ENCODE measurements at places on chromosomes 5 and 9. TPM values are rescaled to one million over a fixed set of nuclear protein-coding genes. Genes with fewer than 3 reads are reported as not detected.

Gene CATSPER3
- total RNA-seq: 0.40 TPM

Gene DND1
- total RNA-seq: 0.75 TPM

Gene PDE6A
- total RNA-seq: not detected

Gene BDP1
- 18.4 TPM for total RNA-seq

Gene PDGFRB
- 0.66 TPM for total RNA-seq

Gene OR1Q1
- not detected for total RNA-seq

Gene QRFP
- not detected for total RNA-seq

Gene OR13C4
- total RNA-seq: not detected

Gene DNAH5
- 3.5 TPM for total RNA-seq

Gene INVS
- total RNA-seq: 8.9 TPM

Gene FAM53C
- 26.6 TPM for total RNA-seq

GRCh38 chr5:98085593-98085992 lies 687.9 kb upstream of the RGMB start:
- no peak for DNase-seq

GRCh38 chr5:36422952-36423351 lies 121.2 kb upstream of the RANBP3L start:
- DNase-seq: peak; percentile 87

GRCh38 chr5:56622141-56622540 lies 193.2 kb upstream of the MAP3K1 start:
- DNase-seq: no peak

GRCh38 chr5:125554355-125554754 lies 807.9 kb upstream of the ZNF608 start:
- DNase-seq: no peak

- no peak for DNase-seq
These were observed 89.1 kb upstream of the PPP2R2B start for GRCh38 chr5:146967646-146968045.

- DNase-seq: peak; percentile 69
These were observed 15.8 kb downstream of the NDST1 start for GRCh38 chr5:150523472-150524350.

DNA sequence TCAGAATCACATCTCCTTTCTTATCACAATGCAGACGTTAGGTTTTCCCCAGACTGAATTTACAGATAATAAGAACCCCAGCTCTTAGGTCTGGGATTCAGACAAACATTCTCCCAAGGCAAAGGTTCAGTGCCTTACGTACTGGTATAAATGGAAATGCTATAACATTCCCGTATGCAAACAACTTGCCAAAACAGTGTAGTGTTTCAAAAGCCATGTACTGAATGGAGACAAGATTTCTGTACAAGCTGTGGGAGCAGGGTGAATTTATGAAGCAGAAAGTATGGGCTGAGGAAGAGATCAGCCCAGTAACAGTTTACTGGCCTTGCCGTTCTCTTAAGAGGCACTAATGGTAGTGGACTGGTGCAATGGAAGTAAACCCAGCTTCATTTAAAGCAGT lies 225.5 kb upstream of the ZNF462 start:
- DNase-seq: no peak

GRCh38 chr5:152221721-152222629 lies 183.1 kb downstream of the NMUR2 start:
- DNase-seq: peak; percentile 28

- no peak for DNase-seq
These were observed 14.3 kb upstream of the GPX3 start for GRCh38 chr5:151005950-151006576.

DNA sequence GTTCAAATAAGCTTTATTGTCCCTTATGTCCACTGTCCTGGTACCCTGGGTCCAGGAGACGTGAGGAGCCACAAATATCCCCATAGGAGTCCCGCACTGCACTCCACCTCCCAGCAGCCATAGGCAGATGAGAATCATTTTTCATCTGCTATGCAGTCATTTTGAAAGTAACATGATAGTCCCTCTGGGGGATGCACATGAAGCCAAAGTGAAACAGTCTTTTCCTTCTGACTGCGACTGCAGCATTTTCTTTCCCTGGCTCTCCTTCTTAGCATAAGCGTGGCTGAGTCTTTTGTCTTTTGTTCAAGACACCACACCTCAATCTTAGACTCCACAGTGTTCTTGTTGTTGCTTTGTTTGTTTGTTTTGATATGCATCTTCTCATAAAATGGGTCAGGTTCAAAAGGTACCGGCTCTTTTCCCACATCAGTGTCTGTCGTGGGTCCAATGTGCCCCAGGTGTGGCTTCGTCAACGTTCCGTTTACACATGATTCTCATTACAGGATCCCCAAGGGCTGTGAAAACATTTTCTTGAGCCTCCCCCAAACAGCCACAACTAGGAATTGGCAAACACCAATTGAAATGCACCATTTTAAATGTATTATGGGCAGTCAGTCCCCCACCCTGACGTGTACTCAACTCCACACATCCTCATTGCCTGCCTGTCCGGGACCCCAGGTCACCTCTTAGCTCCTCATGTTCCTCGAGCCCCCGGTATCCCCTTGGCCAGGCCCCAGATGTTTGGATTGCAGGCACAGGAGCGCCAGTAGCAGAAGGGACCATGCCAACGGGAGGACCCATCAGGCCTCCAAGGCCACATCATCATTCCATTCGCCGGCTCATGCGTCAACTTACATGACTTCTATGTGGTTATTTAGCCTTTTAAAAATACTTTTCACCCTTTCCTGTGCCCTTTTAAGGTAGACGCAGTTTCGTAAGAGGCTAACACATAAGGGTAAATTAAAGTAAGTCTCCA lies 237.8 kb upstream of the DAPK1 start:
- DNase-seq: no peak

DNA sequence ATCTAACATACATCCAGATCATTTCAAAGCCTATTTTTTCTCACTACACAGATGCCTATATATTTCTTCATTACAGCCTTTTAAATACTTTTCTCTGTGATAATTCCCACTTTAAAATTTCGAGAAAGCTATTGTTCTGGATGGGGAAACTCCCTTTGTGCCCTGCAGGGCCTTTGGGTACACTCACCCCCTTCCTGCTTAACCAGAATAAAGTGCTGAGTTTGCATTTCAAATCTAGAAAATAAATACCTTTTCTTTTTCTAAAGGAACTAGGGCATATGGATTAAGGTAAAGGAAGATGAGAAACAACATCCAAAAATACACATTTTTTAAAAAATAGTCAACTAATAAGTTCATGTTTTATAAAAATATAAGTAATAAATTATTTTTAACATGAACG lies 323.9 kb downstream of the ADGRV1 start:
- DNase-seq: no peak

- DNase-seq: no peak
These were observed 141.1 kb downstream of the FBXO4 start for GRCh38 chr5:42066131-42066530.

DNA sequence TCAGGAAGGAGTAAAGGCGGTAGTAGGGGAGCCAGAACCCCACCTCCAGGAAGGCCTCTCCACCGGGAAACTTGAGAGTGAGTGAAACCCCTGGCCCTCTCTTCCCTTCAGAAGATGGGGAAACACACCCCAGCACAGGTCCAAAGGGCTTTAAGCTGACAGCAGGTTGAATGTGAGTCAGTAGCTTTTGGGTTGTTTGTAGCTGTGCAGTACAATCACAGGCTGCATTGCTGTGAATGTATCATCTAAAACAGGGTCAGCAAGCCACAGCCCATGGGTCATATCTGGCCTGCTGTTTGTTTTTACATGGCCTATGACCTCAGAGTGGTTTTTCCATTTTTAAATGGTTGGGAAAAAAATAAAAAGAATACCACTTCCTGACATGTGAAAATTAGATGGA lies 10.0 kb downstream of the OTULINL start:
- DNase-seq: peak; percentile 41

DNA sequence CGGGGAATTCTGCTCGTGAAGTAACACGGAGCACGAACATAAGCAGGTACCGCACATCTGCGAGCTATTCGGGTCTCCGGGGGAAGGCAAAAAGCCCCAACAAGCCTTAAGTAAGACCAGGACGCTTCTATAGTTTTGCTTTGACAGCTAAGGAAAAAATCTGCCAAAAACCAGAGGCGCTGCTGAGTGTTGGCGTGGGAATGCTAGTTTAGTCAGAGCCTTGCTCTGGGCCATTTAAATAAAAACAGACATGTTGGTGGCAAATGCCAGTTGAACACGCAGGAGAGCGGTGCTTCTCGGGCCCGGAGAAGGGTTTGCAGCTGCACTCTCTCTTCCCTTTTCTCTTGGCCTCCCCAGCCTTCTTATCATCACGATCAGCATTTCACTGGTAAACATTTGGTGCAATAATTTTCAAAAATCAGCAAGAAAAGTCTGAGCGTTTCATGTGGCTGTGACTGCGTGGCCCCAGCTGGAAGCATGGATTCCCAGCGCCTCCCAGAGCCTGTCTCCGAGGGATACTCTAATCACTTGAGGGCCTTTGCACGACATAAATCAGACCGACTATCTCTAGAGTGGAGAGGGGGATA lies 6.4 kb upstream of the NOTCH1 start:
- DNase-seq: peak; percentile 13

DNA sequence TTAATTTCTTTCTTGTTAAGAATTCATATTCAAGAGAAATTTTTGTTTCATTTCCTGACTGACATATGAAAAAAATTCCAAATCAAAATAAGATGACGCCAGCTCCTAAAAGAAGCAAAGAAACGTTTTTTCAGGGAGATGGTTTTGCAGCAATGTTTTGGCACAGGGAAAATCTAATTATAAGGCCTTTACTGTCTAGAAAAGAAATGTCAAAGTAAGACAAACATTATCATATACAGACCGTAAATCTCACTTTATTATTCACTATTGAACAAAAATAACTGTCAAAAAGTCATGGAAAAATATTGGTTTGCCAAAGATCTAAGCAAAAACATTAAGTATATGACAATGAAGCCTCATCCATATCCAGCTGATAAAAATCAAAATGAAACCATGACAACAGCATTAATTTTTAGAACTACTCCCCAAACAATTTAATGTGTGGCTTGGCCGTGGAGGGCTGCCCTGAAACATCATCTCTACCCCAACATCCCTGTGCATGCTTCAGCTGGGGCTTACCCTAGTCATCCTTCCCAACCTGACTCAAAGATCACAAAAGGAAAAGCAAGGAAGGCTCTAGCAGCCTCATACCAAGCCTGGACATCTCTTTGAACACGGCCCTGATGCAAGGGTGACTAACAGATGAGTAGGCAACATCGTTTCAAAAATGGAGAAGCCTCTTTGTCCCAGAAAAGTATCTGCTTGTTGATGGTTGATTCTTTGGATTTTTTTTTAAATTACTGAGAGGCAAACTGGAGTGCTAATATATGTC lies 95.6 kb downstream of the ARSB start:
- DNase-seq: peak; percentile 56

DNA sequence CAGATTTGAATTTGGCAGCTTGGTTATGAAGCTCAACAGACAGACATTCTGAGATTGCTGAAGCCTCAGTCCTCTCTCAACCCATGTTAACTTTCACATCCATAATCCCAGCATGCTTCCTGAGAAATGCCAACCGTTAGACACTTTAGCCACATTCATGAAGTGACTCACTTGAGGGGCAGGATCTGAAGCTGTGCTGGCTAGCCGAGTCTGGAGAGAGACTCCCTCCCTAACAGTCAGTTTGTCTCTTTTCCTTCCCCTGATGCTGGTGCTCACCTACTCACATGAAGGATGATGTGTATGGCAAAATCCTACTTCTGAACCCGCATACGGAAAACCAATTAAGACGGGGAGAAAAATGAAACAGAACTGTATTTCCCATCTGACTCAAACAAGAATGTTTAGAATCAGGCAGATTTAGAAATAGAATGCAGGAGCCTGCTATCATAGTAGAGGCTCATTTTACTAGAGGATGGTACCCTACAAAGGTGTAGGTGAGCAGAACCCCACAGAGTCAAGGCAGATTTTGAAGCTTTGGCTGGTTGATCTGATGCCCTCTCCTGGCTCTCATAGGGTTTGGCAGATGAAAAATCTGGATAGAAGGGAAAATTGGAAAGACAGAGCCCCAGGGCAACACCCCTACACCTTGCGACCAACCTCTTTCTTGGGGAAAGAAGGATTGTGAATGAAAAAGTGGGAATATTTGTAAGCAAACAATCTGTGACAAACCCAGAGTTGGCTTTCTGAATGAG lies 150.9 kb upstream of the LHFPL2 start:
- DNase-seq: peak; percentile 10

- peak; percentile 87 for DNase-seq
These were observed 128.0 kb downstream of the RASEF start for GRCh38 chr9:82934949-82935348.

- no peak for DNase-seq
These were observed 94.2 kb downstream of the TLE4 start for GRCh38 chr9:79665931-79666330.

- DNase-seq: no peak
These were observed 48.7 kb upstream of the PHYKPL start for GRCh38 chr5:178281331-178281730.

DNA sequence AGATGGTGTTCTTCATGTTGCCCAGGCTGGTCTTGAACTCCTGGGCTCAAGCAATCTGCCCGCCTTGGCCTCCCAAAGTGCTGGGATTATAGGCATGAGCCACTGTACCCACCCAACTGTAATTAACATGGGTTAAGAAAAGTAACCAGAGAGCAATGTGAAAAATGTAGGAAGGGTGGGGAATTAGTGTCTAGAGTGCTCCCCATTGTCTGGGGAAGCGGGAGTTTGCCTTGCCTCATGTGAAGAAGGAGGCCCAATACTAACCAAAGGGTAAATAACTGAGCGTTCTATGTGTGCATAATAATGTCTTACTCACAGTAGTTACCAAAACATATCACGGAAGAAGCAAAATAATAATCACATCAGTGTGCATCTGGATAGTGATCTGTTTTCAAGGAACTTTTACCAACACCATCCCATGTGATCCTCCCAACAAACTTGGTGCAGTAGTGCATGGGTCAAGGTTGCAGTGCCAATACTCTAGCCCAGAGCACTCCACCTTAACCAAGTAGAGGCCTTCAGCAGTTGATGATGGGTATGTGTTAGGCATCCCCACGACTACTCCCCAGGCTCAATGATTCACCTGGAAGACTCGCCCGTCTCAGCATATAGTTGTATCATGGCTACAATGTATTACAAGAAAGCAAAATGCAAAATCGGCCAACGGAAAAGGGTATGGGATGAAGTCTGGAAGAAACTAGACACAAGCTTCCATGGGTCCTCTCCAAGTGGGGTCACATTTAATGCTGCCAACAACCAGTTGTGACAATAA lies 26.2 kb downstream of the GNAQ start:
- no peak for DNase-seq

DNA sequence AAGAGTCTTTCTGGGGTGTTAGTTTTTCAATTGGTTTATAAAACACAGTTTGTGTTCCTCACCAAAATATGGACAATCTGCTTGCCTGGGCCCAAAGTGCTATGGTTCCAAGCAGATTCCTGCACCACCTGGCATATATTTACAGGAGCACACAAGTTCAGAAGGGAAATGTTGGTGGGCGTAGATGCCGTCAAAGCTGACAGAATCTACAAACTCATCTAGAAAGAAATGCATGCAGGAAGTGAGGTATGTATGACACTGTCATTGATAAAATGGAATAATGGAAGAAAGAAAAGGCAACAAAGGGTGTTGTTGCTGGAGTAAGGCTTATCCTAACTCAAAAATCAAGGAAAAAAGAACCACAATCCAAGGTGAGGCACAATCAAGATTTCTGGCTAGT lies 225.8 kb downstream of the MLLT3 start:
- no peak for DNase-seq

GRCh38 chr9:74309654-74310053 lies 187.5 kb upstream of the RORB start:
- DNase-seq: no peak

- DNase-seq: no peak
These were observed 232.7 kb downstream of the CCDC171 start for GRCh38 chr9:15785584-15785983.

GRCh38 chr9:94821098-94821887 lies 94.8 kb downstream of the AOPEP start:
- DNase-seq: no peak

All from PC-3 (cell line).